Stimulated activated CD4-positive, alpha-beta T cell treated with anti-CD3 and anti-CD28 coated beads, Interleukin-15, amount 100 ng/mL, for 1 hour (primary cell): ENCODE measurements at places on chromosomes 7 and 10.

DNA sequence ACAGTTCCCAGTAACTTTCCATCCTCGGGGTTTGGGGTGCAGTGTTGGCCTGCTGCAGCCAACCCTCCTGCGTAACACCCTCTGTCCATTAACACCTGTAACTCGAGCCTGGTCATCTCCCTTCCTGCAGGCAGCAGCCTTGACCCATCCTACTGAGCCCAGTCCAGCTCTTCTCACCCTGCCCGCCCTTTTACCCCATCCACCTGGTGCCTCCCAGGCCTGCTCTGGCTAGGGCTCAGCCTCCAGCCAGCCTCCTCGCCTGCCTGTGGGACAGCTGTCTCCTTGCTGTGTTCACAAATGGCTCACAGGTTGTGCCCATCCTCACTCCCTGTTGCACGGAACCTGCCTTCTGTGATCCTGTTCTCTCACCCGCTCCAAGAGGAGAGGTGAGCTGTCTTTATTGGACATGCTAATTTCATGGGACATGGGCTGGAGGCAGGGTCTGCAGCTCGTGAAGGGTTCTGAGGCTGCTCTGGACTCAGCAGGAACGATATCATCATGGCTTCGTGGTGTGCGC is 277.2 kb upstream of the TCERG1L start:
- DNase-seq, result no peak

GRCh38 chr7:8433477-8434289 is at the start of gene NXPH1:
Gene NXPH1, plus strand, starts transcription at chr7:8433609.
- no peak for DNase-seq

- no peak for DNase-seq
These were observed 17.6 kb upstream of the RASGEF1A start for GRCh38 chr10:43284341-43284910.

DNA sequence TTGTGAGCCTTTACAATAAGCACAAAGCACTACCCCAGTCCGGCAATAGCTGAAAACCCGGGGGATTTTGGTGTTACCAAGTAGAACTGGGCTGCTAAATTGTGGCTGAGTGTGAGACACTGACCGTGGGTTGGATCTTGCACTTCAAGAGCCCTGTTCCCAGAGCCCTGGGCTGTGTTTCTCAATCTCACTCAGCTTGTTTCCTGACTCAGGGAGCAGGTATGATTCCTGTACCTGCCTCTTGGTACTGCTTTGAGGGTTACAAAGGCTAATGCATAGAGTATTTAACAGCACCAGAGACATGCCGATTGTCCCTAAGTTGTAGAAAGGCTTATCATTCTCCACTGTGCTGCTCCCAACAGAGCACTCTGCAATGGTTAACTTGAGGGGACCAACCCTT is 134.6 kb downstream of the TEX36 start:
- no peak for DNase-seq

- DNase-seq, result no peak
These were observed 148.7 kb downstream of the WDR11 start for GRCh38 chr10:120999868-121000267.

DNA sequence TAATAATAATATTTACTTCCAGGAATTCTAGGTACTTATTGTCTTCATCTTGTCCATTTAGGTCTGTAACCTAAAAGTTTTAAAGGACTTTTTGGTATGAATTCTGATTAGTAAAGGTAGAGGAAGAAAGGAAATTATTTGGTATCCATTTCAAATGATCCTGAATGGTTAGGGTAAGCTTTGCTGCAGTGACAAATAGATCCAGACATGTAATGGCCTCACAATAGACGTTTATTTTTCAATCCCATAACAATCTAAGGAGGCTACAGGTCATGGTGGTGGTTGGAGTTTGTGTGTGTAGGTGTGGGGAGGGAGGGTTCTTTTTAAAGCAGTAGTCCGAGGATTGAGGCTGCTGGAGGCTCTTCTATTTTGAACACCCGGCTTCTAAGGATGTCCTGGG is 5.3 kb downstream of the FBH1 start:
- DNase-seq, result no peak
